ENCODE measurements at places on chromosomes 13 and 19.

DNA sequence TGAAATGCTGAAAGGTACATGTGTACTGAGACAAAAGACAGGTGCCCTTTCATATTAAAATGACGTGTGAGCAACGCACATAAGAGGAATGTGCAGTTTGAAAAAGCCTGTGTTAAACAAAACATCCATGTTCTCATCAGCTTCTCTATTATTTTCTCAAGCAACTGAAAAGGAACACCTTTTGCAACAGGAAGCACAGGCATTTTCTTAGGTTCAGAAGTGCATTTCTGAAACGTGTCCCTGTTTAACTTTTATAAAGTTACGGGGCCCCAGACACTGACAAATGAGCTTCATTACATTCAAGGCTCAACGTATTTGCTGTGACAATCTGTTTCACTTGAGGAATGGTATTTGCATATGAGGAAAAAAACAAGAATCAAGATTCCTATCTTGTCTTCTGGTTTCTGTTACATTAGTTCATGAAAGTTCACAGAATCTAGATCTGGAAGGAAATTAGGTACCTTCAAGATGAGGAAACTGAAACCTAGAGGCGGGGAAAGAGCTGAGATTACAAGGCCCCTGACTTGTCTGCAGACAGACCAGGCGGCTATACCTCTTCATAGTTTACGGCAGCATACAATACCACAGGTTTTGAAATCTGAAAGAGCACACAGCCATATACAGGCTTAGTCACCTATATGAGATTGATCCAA, 431.7 kb downstream of the KLF12 start:
- DNase-seq = no peak

- DNase-seq = no peak
Measured at GRCh38 chr19:46878613-46879375, 18.0 kb downstream of the ARHGAP35 start.

DNA sequence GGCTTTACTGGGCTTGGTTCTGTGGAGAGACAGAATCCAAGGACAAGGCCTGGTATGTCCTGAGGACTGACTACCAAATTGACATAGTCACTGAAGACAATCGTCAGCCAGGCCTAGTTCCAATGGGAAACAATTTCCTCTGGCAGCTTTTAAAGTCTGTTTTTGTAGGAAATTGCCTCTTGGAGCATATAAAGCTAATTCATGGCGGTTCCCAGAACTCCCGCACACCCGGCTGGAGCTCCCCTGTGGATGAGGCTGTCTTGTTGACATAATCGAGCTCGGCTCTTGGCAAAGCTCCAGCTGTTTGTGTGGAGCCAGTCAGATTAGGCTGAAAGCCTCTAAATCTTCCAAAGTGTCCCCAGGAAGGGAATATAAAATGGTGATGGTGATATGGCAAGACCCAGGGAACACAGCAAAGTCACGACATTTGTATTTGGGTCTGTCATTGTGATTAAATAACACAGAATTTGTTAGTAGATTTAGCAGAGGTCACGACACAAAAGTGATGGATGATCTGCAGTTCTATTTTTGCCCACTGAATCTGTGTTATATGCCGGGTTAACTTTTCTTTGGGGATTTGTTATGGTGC, 395.0 kb downstream of the PCDH9 start:
- no peak for DNase-seq

- no peak for DNase-seq
Measured at GRCh38 chr13:38135592-38135991, 214.1 kb upstream of the UFM1 start.

DNA sequence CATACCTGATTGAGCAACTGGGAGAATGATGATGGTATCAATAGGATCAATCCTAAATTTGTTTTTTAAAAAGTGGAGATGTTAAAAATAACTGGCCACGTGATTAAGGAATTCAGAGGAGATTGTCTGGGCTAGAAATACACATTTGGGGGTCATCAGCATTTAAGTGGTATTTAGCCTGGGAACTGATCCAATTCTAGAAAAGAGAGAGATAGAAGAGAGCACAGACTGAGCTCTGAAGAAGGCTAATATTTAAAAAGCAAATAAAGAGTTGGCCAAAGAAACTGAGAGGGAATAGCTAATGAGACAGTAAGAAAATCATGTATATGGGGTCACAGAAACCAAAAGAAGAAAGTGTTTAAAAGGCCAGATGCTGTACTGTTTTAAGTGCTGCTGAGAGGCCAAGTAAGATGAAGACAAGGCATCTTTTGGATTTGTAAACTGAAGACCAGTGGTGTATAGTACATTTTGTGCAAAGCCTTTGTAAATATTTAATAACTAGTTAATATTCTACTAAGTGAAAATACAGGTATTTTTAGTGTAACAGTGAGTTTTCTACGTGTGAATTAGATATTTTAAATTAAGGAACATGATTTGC, 40.2 kb downstream of the UBL3 start:
- no peak for DNase-seq

- no peak for DNase-seq
Measured at GRCh38 chr13:97570442-97570841, 136.5 kb downstream of the RAP2A start.

GRCh38 chr19:6521718-6522646, 8.8 kb upstream of the TNFSF9 start:
- DNase-seq = no peak

DNA sequence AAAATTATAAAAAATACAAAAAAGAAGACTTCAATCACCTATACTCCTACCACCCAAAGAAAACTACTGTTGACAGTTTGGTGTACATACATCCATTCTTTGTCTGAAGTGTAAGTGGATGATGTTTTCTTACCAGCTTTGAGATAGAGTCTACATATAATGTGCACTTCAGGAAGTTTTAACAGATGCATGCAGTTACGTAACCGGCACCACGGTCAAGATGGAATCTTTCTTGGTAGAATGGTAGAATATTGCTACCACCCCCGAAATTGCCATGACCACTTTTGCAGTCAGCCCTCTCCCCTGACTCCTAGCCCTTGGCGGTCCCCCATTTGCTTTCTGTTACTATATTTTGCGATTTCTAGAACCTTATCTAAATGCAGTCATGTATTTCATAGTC, 1.4 kb downstream of the CUL4A start:
- peak; percentile 5 for DNase-seq

DNA sequence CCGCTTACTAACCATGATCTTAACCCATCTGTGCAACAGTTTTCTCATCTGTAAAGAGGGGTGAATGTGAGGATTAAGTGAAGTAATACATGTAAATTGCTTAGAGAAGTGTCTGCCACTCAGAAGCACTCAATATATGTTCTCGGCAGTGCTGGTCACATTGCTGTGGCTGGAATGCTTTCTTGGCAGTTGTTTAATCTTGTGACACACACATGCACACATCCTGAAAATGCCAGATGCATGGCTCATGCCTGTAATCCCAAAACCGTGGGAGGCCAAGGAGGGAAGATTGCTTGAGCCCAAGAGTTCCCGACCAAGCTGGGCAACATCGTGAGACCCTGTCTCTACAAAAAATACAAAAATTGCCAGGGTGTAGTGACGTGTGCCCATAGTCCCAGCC, 4.9 kb upstream of the DMKN start:
- DNase-seq = no peak

GRCh38 chr19:41708481-41708880, at the start of gene CEACAM5:
CEACAM5 (plus strand) TSS chr19:41708626; CDS start chr19:41708732, 106 bp downstream.
- DNase-seq = no peak

GRCh38 chr19:55132453-55133129, 15.2 kb upstream of the PPP1R12C start:
- no peak for DNase-seq

DNA sequence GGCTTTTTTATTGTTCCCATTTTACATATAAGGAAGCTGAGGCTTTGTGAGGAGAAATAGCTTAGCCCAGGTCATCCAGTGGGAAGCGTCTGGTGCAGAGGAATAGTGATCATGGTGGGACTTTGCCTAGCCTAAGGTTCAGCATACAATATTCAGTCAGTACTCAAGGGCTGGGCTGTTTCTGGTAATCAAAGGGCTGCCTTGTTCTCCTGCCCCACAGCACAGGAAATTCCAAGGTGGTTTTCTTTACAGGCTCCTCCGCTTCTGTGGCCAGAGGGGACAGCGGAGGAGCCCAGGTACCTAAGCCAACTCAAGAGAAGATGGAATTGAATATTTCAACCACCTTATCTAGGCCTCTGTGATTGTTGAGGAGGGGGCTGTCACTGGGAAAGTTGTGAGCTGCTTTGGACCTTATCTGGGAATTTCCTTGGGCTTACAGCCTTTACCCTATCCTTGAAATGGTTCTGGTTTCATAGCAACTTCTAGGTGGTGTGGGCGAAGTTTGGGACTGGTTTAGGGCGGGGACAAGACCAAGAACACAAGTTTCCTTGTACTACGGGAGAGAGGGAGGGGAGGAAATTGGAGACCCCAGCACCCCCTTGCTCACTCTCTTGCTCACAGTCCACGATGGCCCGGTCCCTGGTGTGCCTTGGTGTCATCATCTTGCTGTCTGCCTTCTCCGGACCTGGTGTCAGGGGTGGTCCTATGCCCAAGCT, at the start of gene MIA:
Gene MIA, plus strand, starts transcription at position 606 of the 716 bp plus-strand sequence. Its CDS starts 22 bp downstream, at position 628.
- no peak for DNase-seq

GRCh38 chr19:39223703-39224279, 19.7 kb upstream of the SYCN start:
- DNase-seq = peak; percentile 69

- no peak for DNase-seq
Measured at GRCh38 chr13:33728271-33729037, 89.5 kb upstream of the RFC3 start.

DNA sequence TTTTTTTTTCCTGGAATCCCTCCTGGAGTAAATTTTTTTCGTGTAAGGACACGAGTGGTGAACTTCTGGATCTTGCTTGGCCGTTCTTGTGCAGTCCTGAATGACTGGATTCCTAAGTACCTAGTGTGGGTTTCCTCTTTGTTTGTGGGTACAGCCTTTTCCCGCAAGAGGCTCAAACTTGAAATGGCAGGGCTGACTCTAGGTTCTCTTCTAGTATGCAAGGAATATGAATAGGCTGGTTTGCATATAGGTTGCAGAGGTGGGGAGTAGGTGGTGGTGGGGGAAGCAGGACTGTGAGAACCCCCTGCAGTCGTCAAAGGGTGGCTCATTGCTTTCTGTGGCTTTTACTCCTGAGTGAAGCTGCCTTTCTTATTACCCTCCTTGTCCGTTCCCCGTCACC, 13.6 kb downstream of the UBAC2 start:
- DNase-seq = no peak

GRCh38 chr19:31613683-31614219, 264.5 kb upstream of the TSHZ3 start:
- no peak for DNase-seq

DNA sequence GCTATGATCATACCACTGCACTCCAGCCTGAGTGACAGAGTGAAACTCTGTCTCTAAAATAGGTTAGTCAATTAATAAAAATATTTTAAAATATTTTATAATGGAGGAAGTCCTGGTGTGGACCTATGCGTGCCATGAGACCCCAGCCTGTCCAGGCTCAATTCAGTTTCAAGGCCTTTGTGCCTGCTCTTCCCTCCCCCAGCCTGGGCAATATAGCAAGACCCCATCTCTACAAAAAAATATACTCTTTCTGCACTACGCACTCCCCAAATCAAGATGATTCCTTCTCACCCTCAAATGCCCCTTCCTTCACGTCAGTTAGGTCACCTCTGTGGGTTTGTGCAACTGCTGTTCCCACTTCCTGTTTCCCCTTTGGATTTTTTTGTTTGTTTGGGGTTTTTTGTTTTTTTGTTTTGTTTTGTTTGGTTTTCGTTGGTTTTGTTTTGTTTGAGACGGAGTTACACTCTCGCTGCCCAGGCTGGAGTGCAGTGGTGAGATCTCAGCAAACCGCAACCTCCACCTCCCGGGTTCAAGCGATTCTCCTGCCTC, 1.4 kb upstream of the HSH2D start:
- DNase-seq = no peak

GRCh38 chr19:19232261-19232721, 20.5 kb downstream of the NCAN start:
- no peak for DNase-seq

DNA sequence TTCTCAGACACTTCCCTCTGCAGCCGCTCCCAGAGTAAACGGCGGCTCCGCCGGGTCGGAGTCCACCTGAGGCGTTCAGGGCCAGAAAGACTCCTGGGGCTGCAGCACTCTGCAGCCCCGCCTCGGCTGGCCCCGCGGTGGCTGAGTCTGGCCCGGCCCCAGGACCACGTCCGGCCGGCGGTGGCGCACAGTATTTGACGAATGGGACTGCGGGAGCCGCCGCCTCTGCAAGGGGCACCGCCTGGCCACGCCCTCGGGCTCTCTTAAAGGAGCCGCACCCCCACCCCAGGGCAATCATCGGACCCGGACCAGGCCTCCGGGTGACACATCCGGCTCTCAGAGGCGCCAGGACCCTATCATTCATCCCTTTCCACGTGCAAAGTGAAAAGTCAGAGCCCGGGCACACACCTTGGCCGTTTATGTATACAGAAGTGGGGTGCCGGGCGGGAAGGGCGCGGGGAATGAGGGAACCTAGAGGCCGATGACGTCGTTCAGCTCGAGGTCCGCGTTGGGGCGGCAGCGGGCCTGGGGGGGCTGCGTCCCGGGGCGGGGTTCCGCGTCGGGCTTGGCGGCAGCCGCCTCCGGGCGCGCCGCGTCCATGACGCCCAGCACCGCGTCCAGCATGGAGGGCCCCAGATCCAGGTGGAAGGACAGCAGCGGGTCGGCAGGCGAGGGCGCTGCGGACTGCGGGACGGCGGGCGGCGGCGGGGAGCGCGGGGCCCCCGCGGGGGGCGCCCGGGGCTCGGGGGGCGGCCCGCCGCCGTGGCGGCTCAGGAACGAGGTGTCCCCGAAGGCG, 1.2 kb upstream of the LENG9 start:
- peak; percentile 92 for DNase-seq

DNA sequence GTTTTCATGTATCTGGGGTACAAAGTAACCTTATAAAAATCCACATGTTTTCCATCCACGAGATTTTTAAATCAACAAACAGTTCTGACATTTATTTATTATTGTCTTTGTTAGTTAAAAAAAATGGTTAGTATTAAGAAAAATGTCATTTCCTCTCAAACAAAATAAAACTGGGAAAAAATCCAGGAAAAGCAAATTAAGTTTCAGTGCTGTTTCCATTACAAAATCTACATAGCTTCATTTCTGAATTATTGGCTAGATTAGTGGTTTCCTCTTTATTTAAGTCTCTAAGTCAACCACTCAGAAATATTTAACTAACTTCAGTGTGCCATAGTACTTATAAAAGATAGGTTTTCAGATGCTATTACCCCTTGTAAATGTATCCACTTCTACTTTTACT, 49.1 kb downstream of the MZT1 start:
- DNase-seq = no peak

DNA sequence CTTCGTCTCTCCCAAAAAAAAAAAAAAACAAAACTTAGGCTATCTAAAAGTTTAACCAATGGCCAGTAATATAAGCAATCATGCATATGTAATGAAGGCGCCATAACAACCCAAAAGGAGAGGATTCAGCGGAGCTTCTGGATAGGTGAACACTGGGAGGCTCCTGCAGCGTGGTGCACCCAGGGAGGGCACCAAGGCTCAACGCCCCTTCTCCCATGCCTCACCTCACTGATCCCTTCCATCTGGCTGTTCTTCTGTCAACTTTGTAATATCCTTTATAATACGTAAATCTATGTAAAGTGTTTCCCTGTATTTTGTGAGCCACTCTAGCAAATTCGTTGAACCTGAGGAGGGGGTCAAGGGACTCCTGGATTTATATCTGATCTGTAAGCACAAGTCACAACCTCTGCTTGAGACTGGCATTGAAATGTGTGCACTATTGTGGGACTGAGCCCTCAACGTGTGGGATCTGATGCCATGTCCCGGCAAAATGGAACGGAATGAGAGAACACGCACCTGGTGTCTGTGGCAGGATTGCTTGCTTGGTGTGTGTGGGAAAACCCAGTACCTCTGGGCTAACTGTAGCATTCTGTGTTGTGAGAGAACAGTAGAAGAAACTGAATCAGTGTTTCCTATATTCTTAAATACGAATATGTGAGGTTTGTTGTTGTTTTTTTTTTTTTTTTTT, 521 bp upstream of the ZNF665 start:
- no peak for DNase-seq

- DNase-seq = no peak
Measured at GRCh38 chr19:31310432-31311133, 38.7 kb downstream of the TSHZ3 start.

All from Kasumi-1 (cell line).